ENCODE measurements at places on chromosomes 4 and X.

GRCh38 chr4:158371158-158371557, 150.5 kb upstream of the RXFP1 start:
- DNase-seq = no peak

GRCh38 chr4:116882503-116882902, 202.9 kb downstream of the TRAM1L1 start:
- no peak for DNase-seq

DNA sequence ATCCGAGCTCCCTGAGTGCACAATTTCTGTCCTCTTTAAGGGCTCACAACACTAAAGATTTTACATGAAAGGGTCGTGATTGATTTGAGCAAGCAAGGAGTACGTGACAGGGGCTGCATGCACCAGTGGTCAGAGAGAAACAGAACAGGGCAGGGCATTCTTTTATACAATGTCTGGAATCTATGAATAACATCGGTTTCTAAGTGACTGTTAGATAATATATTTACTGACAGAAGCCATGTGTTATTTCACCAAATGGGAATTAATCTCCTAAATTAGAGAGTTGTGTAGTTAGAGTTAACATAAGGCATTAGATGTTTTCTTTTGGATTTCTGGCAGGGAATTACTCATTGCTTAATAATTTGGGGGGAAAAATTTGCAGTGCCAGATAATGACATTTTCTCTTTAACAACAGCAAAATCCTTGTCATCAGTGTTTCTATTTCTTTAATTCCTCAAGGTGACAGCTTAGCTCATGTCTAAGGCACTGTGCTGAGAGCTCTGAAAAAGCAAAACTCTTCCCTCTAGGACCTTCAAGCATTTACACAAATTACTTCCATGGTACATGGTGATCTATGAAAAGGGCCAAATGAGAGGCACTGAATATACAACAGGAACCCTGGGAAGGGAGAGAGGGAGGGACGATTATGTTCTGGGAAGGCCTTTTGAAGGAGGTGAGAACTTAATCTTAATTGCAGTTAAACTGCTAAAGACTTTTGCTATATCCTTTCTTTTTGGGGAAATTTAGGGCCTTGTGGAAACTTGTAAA, 145.0 kb downstream of the RTL3 start:
- no peak for DNase-seq

DNA sequence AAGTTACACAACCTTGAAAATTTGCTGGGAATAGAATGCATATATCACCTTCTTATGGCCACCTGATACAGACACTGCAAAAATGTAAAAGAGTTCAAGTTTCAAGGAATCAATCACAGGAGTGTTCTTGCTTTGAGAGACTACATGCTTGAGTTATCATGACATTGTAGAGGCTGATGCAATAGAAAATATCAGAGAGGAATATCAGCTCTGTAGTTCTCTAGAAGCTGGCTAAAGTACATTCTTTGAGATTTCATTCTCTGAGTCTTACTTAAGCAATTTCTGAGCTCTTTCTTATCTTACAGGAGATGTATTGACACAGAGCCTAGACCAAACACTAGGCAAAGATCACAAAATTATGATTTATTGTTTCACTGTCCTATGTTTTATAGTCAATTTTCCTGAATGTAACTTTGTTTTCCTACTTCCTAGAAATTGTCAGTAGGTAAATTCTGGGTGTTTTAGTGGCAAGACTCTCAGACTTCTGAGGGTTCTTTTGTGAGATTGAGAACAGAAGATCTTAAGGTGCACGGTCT, 152.1 kb upstream of the HPGD start:
- DNase-seq = no peak

- no peak for DNase-seq
Observed at GRCh38 chr4:7829652-7830580, 109.7 kb downstream of the AFAP1 start.

DNA sequence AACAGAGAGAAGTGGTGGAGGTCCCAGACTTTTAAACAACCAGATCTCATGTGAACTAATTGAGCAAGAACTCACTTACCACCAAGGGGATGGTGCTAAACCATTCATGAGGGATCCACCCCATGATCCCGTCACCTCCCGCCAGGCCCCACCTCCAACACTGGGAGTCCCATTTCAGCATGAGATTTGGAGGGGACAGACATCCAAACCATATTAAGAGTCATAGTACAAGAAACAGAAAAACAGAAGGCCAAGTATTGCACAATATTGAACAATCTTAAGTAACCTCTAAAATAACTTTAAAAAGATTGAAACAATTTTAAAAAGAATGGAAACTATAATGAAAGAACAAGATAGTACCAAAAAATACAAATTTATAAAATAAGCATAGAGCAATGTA, 110.0 kb downstream of the CBR4 start:
- DNase-seq = no peak

DNA sequence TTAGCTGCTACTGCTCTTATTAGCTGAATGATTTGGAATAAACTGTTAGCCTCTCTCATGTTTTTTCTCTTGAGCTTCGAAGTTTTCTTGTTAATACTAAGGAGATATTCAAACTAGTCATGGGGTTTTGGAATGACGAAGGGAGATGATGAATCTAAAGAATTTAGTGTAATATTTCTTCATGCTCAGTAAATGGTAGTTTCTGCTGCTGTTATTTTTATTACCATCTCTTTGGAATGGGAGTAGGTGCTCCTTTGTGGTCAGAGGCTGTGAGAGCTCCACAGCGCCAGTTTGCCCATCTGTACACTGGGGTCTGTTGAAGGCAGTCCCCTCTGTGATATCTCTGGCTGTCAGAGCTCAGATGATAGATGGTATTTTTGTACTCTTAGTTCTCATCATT, 33.7 kb downstream of the HTT start:
- no peak for DNase-seq

DNA sequence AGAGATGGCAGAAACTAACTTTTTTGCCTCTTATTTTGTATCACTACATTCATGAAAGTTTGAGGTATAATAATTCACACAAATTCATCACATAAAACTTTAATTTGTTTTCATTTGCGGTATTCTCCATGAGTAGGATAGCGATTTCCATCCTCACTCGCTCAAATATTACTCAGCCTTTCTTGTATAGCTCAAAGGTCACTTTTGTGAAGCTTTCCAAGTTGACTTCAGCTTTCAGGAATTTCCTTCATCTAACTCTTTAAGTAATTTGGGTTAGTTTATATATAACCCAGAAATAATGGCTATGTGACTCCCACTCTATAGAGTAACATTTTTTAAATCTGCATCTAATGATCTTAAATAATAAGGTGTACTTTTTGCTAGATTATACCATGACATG, 314.4 kb downstream of the IL1RAPL1 start:
- DNase-seq = no peak

DNA sequence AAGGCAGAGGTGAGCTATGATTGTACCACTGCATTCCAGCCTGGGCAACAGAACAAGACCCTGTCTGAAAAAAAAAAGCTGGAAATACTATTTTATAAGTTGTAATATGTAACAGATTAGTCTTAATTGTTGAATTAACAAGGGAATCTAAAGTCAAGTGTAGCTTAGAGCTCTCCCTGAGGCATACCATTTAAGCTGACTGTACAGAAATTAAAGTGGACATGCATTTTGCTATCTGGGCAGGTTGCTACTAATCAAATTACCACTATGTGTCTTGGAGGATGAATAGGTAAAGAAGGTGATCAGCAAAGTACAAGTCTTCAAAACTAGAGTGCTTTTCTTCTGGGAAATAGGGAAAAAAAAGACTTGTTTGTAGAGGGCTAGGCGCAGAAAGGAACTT, 205.3 kb upstream of the JADE1 start:
- DNase-seq = no peak

DNA sequence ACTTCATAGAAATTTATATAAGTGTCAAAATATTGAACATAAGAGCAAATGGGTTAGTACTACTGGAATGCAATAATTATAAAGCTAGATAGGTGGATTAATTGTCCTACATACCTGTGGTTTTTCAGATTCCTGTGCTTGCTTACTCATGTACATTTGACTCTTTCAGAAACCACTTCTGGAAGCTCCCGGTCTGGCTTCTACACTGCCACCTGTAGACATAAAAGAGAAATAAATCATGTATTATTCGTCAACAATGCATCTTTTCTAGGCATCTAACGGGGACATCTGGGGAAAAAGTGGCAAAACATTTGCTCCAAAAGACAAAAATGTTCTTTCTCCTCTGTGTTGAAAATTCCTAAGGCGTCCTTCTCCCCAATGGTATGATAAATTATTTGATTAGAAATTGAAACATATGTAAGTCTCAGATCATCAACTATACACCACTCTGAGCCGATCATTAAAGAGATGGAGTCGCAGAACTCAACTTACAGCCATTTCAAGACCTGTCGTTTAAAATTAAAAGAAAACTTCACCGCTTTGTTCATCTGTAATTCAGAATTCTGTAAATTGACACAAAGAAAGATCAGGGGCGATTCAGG, 648.7 kb upstream of the DIPK2B start:
- DNase-seq = peak; percentile 15

DNA sequence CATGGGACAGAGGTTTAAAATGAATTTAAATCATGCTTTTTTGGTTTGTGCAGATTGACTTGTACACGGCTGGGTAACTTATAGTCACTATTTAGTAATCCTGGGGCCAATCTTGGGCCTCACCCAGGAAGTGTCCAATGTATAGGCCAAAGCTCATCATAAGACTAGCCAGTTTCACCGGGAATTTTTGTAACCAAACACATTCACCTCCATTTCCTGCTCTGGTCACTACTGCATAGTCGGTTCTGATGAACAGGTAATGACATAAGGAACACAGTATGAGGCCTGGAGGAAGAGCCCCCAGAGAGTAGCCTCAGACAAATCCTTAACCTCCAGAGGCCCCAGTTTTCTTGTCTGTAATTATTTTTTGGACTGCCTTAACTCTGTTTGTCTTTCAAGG, 81.9 kb downstream of the HPRT1 start:
- DNase-seq = no peak

DNA sequence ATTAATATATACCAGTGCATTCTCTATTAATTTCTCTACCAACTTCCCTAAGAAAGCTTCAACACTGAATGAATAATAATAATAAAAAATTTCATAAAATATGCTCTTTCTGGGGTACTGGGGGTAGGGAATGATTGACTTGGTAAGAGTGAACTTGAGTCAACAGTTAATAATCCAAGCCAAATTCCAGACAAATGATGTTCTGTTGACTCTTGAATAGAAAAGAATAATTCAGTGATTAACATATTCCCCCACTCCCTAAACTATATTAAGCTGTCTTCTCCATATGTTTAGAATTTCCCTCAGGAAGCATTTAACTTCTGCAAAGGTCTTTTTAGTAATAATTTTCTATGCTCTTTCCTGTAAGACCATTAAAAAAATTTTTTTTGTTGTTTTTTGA, 12.3 kb downstream of the PGRMC2 start:
- DNase-seq = no peak

Data from activated naive CD4-positive, alpha-beta T cell treated with anti-CD3 and anti-CD28 coated beads, Interleukin-2, amount 50 U/mL, for 16 hours (primary cell).